Nucleus accumbens (tissue), 56 donors: ENCODE measurements at places on chromosomes 2 and 18.

- DNase-seq: no peak
Measured at GRCh38 chr2:239138610-239139009, 262.2 kb downstream of the HDAC4 start.

DNA sequence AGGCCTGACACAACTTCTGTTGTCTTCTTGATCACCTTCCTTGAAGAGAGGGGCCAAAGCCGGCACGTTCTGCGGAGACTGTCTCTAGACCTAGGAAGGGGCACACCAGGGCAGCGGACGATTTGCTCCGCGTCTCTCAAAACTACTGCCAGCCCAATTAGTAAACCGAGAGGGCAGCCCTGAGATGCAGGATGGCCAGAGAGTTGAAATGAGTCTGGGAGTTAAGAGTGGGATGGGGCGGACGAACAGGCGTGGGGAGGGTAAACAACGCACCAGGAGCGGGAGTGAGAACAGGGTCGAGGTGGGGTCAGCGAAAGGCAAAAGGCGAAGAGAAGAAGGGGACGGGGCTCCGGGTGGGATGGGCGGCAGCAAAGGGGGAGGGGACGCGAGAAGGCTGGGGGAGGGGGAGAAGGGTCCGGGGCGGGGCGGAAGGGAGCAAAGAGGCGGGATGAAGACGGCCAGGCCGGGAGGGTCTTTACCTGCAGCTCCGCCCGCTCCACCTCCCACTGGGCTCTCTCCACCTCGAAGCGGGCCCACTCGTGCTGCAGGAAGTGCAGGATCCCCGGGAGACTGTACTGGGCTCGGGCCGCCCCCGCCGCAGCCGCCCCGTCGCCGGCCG lies 476 bp downstream of the STRN start:
- DNase-seq: no peak

DNA sequence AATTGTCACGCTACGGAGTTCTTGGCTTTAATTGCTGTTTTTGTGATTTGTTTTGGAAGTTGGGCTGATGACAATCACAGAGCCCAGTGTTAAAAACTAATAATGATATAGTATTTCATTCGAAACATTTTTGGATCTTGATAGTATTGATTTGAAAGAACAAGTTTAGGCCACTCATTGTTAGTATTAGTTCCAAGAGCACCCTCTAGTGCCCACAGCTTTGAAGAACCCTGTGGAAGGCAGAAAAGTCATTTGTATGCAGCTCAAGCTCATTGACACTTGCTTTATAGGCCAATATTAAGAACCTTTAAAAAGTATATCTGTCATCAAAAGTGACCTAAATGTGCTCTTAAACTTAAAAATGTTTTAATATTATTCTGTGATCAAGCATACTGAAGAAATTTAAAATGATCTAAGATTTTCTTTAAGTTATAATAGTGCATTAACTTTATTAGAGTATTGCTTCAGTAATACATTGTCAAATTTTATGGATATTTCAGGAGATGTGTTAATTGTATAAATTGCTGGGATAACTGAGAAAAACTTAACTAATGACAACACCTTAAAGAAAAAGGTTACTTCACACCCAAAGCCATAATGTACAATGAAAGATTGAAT lies 191.0 kb downstream of the GRB14 start:
- no peak for DNase-seq

GRCh38 chr2:239913636-239914417 lies 111.3 kb downstream of the NDUFA10 start:
- DNase-seq: no peak

- DNase-seq: no peak
Measured at GRCh38 chr2:126657148-126657635, 1.2 kb downstream of the GYPC start.
